Stimulated activated naive CD4-positive, alpha-beta T cell (primary cell): ENCODE measurements at places on chromosomes 11 and 22.

DNA sequence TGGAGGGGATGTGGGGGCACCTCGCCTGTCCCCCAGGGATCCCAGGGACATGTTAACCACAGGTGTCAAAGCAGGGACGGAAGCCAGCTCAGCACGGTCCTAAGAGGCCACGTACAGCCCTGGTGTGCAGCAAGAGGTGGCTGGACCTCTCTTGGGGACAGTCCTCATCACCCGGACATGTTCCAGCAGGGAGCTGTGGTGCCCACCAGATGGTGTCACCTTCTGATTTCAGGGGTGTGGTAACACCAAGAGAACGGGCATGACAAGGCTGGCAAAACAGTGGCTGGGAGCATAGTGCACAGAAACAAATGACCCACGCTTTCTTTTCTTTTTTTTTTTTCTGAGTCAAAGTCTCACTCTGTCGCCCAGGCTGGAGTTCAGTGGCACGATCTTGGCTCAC is 25.6 kb upstream of the COMT start:
- no peak for DNase-seq

DNA sequence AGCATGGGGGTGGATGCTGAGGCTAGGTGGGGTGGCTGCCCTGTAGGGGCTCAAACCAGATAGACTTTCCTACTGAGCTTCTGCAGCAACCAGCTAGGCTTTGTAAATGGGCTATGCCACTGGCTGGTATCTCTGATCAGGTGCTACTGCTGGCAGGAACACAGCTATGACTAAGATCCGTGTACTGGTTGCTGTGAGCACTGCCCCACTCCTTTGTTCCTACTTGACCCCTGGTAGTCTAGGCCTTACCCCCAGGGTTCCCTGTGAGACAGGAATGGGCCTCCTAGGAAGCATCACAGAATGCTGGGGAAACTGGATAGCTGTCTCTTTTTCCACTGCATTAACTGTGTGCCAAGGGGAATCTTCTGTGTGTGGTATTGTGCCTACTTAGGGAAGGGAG is 58.4 kb upstream of the GAB2 start:
- DNase-seq = no peak

DNA sequence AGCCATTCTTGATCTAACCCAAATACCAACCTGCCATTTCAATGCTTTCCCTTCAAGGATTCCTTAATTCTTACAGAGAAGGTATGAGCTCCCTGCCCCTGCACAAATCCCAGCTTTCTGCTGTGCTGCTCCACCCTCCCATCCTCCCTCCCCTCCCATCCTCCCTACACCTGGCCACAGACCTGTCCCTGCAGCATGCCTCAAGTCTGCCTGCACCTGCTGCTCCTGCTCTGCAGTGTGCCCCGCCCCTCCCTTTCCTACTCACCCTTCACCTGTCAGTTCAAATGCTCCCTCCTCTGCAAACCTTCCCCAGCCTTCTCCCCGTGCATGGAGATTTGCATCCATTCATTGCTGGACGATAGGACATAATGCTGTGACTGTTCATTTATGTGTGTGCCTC is 139.9 kb upstream of the NARS2 start:
- no peak for DNase-seq

GRCh38 chr11:81869351-81870065 is 864.2 kb downstream of the FAM181B start:
- peak; percentile 84 for DNase-seq

DNA sequence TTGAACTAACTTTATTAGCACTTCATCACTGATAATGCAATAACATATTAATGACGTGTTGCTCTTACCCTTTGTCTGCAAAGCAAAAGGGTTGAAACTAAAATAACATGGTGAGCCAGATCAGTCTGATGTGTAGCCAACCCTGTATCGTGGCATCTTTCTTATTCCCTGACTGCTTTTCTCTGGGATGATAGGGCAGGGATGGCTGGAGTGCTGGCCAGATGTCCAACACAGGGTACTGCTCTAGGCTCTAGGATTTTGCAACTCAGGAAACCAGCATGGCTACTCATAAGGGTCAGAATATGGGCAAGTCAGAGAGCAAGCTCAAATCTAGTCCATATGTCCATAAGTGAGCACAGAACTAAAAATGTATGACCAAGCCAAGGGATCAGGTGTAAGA is 129.1 kb downstream of the SLC17A6 start:
- DNase-seq = no peak

GRCh38 chr11:26777372-26777808 is 55.5 kb upstream of the SLC5A12 start:
- no peak for DNase-seq
